Activated CD4-positive, alpha-beta T cell treated with anti-CD3 and anti-CD28 coated beads, Interleukin-2, amount 50 U/mL, for 24 hours (primary cell): ENCODE measurements at places on chromosomes 7 and 10.

- DNase-seq = no peak
Measured at GRCh38 chr7:32865448-32866030, 26.0 kb downstream of the KBTBD2 start.

DNA sequence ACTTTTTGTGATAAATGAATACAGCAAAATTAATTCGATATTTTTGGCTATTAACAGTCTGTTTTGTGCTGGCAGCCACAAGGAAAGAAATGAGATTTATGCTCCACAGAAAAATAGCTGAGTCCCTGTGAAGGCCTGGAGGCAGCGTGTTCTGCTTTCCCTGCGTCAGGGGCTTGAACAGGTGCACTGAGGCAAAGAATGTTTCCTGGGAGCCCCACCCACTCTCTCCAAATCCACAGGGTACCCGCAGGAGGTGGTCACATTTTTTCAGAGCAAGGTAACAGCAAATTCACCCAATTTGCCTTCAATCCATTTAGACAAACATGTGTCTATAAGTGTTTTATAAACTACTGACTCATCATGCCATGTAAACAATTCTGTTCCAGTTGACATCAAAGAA, 308.1 kb downstream of the TCERG1L start:
- DNase-seq = no peak

GRCh38 chr7:26398427-26398755, 106.7 kb downstream of the SNX10 start:
- no peak for DNase-seq

GRCh38 chr10:4684434-4684833, 141.6 kb upstream of the AKR1E2 start:
- DNase-seq = no peak

DNA sequence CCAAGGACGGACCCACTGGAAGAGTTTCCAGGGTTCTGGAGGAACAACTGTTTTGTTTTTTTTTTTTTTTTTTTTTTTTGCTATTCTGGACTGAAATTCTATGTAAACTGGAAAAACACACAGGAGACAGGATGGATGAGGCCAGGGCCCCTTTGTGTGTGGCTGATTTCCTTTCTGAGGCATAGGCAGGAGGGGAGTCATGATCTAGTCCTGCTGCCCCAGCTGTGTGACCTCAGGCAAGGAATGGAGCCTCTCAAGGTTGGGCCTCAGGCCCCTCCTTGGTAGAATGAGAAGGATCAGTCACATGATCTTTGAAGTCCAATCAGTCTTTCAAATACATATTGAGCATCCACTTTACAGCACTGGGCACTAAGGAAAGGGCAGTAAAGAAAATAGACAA, 87.6 kb downstream of the SH3PXD2A start:
- DNase-seq = no peak

- DNase-seq = no peak
Measured at GRCh38 chr10:86693721-86694369, 25.5 kb downstream of the LDB3 start.

DNA sequence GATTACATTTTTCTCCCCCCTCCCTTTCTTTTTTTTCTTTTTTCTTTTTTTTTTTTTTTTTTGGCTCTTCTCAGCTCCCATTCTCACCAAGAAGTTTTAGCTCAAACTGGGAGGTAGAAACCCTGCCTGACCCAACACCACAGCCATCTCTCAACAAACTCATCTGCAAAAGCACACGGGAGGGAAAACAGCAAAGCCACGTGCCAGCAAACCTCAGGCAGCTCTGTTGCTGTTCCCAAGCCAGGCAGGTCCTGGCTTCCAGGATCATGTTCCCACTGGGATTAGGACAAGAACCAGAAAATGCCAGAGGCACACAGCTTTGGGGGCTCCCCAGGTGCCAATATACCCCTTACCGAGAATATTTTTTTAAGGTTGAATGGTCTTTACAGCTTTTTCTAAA, 56.7 kb downstream of the ITIH5 start:
- DNase-seq = no peak

GRCh38 chr7:34727464-34727995, 69.5 kb downstream of the NPSR1 start:
- no peak for DNase-seq

GRCh38 chr7:131816391-131817007, 260.1 kb upstream of the PODXL start:
- DNase-seq = no peak

- no peak for DNase-seq
Measured at GRCh38 chr7:113873554-113874151, 45.2 kb downstream of the PPP1R3A start.

- no peak for DNase-seq
Measured at GRCh38 chr7:138975343-138976104, 5.7 kb downstream of the KIAA1549 start.

- DNase-seq = no peak
Measured at GRCh38 chr7:70372768-70373515, 759.0 kb upstream of the GALNT17 start.

DNA sequence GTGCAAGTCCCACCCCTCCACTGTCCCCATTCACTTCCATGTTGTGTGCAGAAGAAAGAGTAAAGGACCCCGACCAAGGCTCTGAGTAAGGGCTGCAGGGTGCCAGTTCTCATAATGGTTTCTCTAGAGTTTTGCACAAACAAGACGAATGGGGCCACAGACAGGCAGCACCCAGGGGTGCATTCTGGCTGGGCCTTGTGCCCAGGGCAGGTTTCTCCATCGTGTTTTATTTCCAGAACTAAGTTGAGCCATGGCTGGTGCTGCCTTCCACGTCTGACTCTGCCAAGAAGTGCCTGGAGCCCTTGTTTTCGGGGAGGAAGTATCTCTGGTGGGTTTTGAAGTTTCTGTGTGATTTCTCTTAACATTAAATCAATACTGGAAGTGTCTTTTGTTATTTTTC, 95.0 kb upstream of the SDK1 start:
- DNase-seq = no peak

DNA sequence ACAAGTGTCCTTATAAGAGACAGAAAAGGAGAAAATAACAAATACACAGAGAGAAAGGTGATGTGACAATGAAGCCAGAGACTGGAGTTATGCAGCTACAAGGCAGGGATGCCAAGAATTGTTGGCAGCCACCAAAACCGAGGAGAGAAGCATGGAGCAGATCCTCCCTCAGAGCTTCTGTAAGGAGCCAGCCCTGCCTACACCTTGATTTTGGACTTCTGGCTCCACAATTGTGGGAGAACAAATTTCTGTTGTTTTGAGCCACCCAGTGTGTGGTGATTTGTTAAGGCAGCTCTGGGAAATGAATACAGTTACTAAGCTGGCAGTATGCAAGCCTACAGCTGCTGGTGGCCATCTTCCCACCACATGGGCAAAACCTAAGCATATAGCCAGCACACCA, 163.6 kb downstream of the GRM8 start:
- DNase-seq = no peak

DNA sequence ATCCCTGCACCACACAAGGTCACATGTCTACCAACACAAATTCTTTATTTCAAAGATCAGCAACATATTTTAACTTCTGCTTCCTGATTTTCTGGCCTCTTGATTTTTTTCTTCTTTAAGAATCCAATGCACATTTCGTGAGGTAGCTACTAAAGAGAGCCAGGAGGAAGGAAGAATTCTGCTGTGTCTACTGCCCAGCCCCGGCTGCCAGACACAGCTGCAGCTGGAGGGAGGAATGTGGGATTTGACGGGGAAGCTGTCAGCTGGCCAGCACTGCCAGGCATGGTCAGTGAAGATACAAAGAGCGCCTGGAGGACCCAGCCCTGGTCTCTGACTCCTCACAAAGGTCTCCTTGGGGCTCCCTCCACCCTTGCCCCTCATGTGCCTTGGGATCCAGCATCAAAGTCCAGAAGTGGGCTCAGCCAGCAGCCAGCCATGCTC, 6.9 kb upstream of the AOC1 start:
- no peak for DNase-seq

DNA sequence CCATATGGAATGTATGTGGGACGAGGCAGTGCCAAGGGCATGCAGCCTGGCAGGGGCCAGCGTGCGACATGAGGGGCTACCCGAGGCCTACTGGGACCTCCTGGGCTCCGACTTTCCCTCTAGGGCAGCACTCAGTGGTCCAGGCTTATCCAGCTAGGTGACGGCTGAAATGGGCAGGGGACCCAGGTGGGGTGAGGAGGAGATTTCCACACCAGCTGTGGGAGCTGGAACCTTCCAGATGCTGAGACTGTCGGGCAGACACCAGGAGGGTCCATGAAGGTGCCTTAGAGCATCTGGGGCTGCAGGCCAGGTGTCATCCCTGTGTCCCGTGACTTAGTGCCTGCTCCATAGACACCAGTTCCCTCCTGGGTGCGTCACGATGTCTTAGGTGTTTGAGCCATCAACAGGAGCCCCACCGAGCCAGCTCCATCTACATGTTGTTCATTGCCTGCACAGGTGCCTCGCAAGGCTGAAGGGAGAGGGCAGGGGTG, 13.4 kb downstream of the ZNF316 start:
- DNase-seq = no peak

DNA sequence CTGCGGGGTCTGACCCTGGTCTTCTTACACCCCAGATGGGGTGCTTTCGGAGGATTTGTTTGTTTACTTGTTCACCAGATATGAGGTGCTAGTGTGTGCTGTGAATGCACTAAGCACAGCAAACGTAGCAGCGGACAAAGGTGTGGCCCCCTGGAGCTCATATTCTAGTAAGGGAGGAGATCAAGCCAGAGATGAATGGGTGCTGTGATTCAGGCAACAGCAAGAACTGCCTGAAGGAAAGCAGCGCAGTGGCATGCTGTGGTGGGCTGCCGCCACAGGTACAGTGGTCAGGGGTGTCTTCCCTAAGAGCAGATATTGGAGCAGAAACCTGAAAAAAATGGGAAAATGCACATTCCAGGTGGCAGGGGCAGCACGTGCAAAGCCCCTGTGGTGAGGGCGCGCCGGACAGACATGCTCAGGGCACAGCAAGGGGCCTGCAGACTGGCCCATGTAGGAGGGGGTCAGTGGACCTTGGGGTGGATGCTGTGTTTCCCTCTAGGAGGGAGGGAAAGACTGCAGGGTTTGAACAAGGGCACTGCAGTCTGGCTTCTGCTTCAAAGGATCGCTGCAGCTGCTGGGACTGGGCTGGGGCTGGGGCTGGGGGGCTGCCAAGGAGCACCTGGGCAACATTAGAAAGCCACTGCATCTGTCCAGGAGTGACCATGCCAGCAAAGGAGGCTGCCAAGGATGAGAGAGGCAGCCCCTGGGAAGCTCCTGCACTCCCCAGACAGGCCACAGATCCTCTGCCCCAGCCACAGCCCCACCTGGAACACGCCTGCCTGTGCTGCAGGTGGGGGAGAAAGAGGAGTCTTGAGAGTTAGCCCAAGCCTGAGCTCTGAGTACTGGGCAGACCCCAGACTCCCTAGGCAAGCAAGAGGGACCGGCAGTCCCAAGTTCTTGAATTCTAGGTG, 927 bp upstream of the DEPP1 start:
- DNase-seq = no peak

- DNase-seq = no peak
Measured at GRCh38 chr7:88395715-88396114, 89.0 kb upstream of the STEAP4 start.

DNA sequence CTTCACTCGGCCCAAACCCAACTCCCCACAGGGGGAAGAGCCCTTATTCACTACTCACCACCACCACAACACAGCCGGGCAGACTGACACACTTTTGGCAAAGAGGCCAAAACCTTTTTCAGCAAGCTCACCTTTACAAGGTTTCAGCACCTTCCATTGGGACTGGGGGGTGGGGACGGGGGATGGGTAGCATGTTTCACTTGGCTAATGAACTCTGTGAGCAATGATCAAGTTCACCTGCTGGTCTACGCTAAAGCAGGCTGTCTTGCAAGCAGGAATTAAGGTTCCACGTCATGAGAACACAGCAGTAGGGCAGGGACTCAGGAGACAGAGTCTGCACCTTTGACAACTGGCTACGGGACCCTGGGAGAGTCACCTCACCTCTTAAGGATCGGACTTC, 7.0 kb downstream of the FAM53B start:
- no peak for DNase-seq

- no peak for DNase-seq
Measured at GRCh38 chr10:12631216-12631615, 281.9 kb downstream of the CAMK1D start.

DNA sequence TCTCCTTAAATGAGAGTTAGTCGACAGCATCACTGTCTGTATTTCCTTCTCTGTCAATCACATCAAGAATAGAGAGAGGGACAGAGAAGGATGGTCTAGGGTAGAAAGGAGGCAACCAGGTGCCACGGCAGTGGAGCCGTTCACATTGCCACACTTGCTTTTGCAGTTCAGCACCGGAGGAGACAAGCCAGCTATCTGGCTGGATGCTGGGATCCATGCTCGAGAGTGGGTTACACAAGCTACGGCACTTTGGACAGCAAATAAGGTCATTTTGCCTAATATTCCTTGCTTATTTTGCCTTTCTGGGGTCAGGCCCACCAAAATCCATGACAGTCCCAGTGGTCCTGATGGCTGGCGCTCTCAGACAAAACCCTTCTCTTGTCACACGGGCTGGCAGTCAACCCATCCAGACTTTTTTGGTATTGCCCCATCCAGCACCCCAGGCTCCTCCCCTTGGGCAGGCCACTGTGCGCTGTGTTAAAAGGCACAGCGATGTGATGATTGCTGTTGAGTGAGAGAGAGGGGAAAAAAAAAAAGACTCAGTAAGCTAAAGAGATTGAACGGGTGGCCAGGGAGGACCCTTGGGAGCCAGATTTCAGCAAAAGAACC, 8.4 kb downstream of the CPA2 start:
- no peak for DNase-seq

- no peak for DNase-seq
Measured at GRCh38 chr7:94348142-94348541, 46.6 kb upstream of the COL1A2 start.

- no peak for DNase-seq
Measured at GRCh38 chr10:22851865-22852239, 76.0 kb upstream of the ARMC3 start.

GRCh38 chr10:112532956-112533355, 85.9 kb downstream of the VTI1A start:
- DNase-seq = no peak

GRCh38 chr7:1210979-1211608, 21.6 kb upstream of the UNCX start:
- no peak for DNase-seq

- DNase-seq = no peak
Measured at GRCh38 chr7:89085580-89085979, 290.0 kb upstream of the TEX47 start.

- DNase-seq = no peak
Measured at GRCh38 chr10:116055917-116056252, 217.1 kb downstream of the GFRA1 start.

- DNase-seq = peak; percentile 21
Measured at GRCh38 chr7:127897704-127898454, 133.4 kb downstream of the LRRC4 start.
